Stimulated activated CD4-positive, alpha-beta T cell treated with anti-CD3 and anti-CD28 coated beads, Interleukin-2, amount 100 ng/mL, for 4 hours (primary cell): ENCODE measurements at places on chromosomes 4 and X.

DNA sequence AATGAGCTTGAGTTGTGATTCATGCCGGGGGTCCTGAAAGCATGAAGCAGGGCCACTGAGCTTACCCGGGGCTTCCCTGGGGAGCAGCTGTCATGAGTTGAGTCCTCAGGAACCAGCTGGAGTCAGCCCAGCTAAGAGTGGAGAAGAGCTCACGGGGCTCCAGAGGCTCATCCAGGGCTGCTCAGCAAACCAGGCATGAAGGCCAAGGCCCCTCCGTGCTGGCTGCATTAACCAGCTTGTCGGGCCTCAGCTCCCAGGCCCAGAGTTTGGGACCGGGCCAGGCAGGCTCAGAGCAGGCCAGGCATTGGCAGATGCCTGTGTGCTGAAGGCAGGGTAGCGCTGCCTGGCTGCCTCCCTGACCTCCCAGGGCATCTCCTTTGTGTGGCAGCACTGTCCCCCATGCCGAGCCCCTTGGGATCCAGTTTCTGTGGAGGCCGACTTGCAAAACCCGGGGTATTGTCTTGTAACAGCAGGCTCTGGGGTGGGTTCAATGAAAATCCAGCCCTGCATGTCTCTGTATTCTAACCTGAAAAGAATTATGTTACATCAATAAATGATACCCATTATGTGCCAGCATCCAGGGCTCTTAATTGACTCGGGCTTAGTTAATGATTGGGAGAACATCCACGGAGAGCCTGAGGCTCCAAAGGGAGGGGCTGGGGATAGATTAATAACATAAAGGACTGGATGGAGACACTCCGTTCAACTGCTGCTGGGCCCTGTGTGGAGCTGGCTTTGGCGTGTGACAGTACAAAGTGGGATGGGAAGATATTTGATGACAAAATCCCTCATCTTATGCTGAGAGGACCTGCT is 68.0 kb upstream of the MSX1 start:
- no peak for DNase-seq

GRCh38 chr4:176150356-176150682 is 45.1 kb downstream of the SPATA4 start:
- no peak for DNase-seq

- DNase-seq, result no peak
Observed at GRCh38 chr4:86441175-86441936, 81.5 kb upstream of the MAPK10 start.

- DNase-seq, result no peak
Observed at GRCh38 chr4:7983296-7983695, 43.6 kb upstream of the AFAP1 start.

DNA sequence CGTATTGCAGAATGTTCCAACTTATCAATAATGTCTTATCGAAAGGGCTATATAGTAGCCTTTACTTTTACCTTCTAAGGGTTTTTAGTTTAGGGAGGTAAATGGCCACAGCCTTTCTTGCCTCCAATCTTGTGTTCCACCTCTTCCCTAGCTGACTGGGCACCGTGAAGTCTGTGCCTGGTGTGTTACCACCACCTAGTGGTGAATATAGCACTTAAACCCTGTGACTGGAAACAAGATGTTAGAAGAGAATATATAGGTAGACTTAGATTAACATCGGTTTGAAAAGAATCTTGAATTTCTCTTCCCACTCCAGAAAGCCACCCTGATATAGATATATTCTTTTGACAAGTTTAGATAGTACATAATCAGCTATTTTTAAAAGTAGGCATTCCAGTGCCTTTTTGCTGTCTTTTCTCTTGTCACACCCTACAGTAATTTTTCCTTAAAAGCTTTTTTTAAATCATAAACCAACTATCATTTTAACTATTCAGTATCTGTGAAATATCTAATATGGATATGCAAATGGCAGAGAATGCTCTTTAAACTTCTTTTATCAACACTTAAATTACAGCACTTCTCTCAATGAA is 27.8 kb upstream of the ADH7 start:
- DNase-seq, result peak; percentile 7

DNA sequence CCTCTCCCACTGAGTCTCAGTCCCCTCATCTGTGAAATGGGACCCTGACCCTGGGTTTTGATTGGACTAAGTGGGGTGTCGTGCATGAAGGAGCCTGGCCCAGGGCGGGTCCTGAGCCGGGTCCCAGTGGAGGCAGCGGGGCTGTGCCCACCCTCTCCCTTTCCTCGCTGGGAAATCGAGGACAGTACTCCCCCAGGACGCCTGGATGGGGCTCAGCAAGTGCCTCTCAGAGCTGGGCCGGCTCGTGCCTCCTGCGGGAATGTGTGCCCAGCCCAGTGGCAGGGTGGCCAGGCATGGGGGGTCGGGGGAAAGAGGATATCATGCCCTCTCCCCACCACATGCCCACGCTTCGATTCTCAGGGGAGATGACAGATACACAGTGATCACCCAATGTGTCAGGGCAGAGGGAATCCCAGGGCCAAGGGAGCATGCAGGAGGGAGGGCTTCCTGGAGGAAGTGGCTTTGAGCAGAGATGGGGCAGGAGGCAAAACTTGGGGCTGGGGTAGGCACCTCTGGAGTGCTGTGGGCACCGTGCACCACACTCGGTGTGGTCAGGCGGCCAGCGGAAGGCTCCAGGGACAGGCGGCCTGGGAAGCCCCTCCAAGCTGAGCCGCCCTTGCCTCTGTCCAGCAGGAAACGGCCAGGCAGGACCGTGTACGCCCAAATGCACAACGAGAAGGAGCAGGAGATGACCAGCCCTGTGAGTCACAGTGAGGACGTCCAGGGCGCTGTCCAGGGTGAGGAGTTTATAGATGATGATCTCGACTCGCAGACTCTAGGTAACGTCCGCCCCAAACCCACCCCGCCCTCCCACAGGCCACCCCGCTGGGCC is 203.0 kb downstream of the AFAP1 start:
- DNase-seq, result no peak

GRCh38 chr4:4655901-4656300 is 114.1 kb upstream of the STX18 start:
- no peak for DNase-seq

GRCh38 chrX:14801136-14801535 is 71.7 kb downstream of the FANCB start:
- DNase-seq, result no peak

GRCh38 chr4:74258963-74259362 is 49.3 kb upstream of the EPGN start:
- no peak for DNase-seq

- DNase-seq, result no peak
Observed at GRCh38 chr4:52892880-52893279, 30.8 kb downstream of the RASL11B start.

DNA sequence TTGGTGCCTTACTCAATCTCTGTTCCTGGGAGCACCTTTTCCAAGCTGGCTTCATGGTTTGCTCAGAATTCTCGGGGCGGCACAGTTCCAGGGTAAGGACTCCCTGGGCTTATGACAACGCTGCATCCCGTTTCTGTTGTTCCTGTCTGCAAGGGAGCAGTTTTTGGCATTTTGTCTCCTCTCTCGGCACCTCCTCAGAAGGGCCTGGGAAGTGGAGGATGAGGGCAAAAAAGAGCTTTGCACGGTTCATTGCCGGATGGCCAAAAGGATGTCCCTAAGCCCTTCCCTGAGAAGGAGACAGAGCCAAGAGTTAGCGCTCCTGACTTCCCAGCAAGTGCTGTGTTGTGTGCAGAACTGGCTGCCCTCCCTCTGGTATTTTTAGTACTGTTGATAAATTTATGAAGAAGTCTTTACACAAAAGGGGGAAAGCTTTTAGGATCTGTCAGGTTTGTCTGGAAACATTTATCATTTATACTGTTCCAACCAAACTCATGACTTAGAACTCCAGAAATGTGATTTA is 13.4 kb downstream of the SRD5A3 start:
- no peak for DNase-seq

- no peak for DNase-seq
Observed at GRCh38 chr4:26083987-26084386, 170.0 kb downstream of the SMIM20 start.

DNA sequence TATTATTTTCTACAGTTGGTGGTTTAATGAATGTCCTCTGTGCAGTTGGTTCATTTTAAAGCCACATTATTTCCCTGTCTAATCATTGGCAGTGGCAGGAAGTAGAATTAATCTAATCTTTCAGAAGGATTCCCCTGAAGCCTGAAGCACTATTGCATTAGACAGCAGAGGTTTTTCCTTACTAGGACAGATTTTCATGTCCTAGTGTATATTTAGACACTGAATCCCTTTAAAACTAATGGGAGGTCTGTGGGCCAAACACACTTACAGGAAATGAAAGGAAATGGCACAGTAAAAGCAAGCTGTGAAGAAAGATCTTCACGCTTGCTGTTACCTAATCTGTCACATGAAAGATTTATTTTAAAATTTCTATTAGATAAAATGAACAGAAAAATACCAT is 165.2 kb downstream of the SLC39A8 start:
- no peak for DNase-seq

DNA sequence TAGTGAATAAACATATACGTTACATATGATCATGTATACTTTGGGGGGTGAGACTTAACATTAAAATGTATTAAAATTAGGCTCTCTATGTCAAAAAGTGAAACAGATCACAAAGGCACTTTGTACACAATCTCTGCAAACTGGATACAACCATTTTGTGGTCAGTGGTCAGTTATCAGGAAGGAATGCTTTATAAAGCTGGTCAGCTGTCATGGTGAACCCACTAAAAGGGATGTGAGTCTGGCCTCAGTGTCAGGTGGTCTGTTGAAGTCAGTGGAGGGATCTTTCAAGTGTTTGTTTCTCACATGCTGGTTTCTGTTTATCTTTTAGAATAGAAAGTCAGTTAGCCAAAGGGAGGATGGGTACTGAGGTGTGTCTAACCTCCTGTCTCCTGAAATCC is 875.5 kb upstream of the INTU start:
- no peak for DNase-seq

DNA sequence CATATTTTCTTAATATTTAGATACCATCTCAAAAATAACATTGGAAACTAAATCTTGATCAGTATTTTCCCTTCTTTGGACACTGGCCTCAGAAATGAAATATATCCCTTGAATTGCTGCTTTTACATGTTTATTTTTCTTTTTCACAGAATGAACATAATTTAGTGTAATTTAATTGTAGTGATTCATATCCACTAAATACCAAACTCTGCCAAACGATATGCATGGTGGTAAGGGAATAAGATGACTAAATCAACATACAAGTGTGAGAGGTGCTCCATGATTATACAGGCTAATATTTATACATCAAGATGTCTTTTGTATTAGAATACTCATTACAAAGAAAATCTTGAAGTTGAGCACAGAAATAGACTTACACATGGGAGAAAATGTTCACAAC is 216.8 kb upstream of the PACRGL start:
- no peak for DNase-seq

- DNase-seq, result no peak
Observed at GRCh38 chr4:98659106-98659592, 738 bp upstream of the TSPAN5 start.

GRCh38 chrX:10008483-10009056 is 41.4 kb downstream of the CLDN34 start:
- DNase-seq, result no peak
